ENCODE measurements at places on chromosomes 12 and 14.

- no peak overlapping the region for H3K4me3 ChIP-seq
- DNase-seq = no peak
- H3K27me3 ChIP-seq = no peaks in the 10 kb centered on the region
- H3K27ac ChIP-seq = no peak overlapping the region
- peaks cover 37% of the 10 kb centered on the region for H3K4me1 ChIP-seq
- H3K36me3 ChIP-seq = peaks cover 7% of the 10 kb centered on the region
Observed at GRCh38 chr12:53564278-53564677, 57.0 kb upstream of the NPFF start.

DNA sequence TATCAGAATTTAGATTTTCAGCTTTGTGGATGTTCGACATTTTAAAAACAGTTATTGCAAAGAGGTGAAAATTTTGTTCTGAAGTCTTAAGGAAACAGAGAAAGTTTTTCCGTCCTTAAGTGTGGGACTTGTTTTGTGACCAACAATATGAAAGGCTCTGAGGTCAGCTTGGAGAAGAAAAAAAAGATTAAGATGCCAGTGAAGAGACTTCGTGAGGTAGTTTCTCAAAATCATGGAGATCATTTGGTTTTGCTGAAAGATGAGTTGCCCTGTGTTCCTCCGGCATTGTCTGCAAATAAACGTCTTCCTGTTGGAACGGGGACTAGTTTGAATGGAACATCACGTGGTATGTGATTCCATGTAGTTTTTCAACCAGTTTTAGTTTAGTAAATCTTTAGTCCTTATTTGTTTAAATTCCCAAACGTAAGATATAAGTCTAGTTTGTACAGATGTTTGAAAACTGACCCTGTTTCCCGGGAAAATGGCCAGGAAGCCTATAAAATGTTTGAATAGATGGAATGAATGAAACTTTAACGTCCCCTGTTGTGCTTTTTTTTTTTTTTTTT is 682 bp downstream of the KIAA0586 start:
- peaks cover 36% of the 10 kb centered on the region for H3K4me1 ChIP-seq
- peaks cover 3% of the 10 kb centered on the region for H3K27me3 ChIP-seq
- peak overlapping the region; percentile 92 for H3K4me3 ChIP-seq
- peak; percentile 10 for DNase-seq
- H3K27ac ChIP-seq = peak overlapping the region; percentile 96

DNA sequence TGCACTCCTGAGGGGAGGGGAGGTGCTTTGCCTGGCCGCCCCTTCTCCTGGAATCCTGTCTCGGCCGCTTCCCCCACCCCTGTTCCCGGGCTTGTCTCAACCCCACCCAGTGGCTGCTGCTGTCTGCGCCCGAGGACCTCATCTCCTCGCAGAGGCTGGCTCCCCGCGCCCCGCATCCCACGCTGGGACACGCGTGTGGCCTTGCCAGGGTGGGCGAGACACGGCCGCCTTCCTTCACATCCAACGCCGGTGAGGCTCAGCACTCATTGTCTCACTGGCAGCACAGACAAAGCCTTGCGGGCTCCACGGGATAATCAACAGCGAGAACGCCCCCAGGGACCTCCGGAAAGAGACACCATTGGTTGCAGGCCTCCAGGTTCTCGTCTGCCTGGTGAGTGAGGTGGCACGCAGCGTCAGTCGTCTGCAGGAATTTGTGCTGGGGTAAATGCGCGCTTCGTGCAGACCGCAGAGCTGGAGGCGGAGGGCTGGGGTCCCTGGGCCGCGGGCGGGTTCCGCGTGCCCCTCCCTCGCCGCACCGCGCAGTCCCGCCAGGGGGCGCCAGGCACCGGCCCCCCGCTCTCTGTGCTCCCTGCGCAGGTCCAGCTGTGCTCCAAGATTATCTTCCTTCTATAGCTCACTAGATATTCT is 26.8 kb downstream of the CCDC177 start:
- H3K36me3 ChIP-seq = no peaks in the 10 kb centered on the region
- no peak overlapping the region for H3K4me3 ChIP-seq
- H3K27me3 ChIP-seq = peaks cover 21% of the 10 kb centered on the region
- H3K4me1 ChIP-seq = peaks cover 11% of the 10 kb centered on the region

- H3K27me3 ChIP-seq = no peaks in the 10 kb centered on the region
- peaks cover 30% of the 10 kb centered on the region for H3K36me3 ChIP-seq
- no peak overlapping the region for H3K4me3 ChIP-seq
- DNase-seq = no peak
- peak overlapping the region; percentile 54 for H3K27ac ChIP-seq
Observed at GRCh38 chr12:22477894-22478287, 66.5 kb downstream of the C2CD5 start.

- H3K27me3 ChIP-seq = peaks cover 21% of the 10 kb centered on the region
- H3K27ac ChIP-seq = no peak overlapping the region
- H3K36me3 ChIP-seq = no peaks in the 10 kb centered on the region
- H3K4me1 ChIP-seq = peaks cover 12% of the 10 kb centered on the region
Observed at GRCh38 chr14:75294649-75295033, 16.0 kb downstream of the FOS start.

- peaks cover 20% of the 10 kb centered on the region for H3K4me1 ChIP-seq
- no peaks in the 10 kb centered on the region for H3K36me3 ChIP-seq
- no peak for DNase-seq
- no peak overlapping the region for H3K27ac ChIP-seq
Observed at GRCh38 chr12:113086249-113087164, 30.0 kb downstream of the DTX1 start.

GRCh38 chr12:67045650-67046049 is 223.5 kb upstream of the CAND1 start:
- no peak for DNase-seq
- H3K4me1 ChIP-seq = no peaks in the 10 kb centered on the region
- no peak overlapping the region for H3K27ac ChIP-seq
- peaks cover 7% of the 10 kb centered on the region for H3K27me3 ChIP-seq

DNA sequence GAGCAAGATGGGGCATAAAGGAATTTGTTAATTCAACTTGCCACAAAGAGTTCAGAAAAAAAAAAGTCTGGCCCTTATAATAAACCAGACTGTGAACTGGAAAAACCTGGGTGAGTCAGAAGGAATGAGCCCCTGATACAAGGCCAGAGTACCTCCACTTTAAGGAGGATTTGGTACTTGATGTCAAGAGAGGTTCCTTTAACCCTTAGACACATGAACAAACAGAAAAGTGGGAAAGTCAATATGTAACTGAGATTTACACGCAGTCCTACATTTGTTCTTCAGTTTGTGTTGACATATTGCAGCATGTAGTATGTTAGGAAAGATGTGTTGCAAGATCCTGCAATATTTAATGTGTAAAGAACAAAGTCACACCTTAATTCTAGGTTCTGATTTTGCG is 14.2 kb upstream of the SLC38A4 start:
- H3K36me3 ChIP-seq = no peaks in the 10 kb centered on the region
- DNase-seq = no peak
- peaks cover 19% of the 10 kb centered on the region for H3K27me3 ChIP-seq
- H3K27ac ChIP-seq = no peak overlapping the region

DNA sequence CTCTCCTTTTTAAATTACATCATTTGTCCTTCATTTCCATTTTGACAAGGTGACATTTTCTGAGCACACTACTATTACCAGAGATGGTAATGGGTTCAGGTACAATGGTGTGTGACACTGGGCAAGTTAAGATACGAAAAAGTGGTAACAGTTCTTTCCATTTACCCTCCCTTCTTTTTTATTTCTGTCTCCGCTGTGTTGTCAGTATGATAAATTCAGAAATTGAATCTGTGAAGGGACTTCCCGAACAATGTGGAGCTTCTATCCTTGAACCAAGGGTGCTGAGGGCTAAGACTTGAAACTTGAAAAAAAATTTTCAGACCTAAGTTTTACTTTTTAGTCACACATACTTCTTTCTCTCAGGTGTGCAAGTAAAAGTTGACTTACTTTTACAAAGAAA is 103.7 kb downstream of the ERC1 start:
- H3K4me1 ChIP-seq = peaks cover 9% of the 10 kb centered on the region
- DNase-seq = no peak
- H3K4me3 ChIP-seq = no peak overlapping the region
- H3K27me3 ChIP-seq = no peaks in the 10 kb centered on the region
- H3K36me3 ChIP-seq = no peaks in the 10 kb centered on the region

DNA sequence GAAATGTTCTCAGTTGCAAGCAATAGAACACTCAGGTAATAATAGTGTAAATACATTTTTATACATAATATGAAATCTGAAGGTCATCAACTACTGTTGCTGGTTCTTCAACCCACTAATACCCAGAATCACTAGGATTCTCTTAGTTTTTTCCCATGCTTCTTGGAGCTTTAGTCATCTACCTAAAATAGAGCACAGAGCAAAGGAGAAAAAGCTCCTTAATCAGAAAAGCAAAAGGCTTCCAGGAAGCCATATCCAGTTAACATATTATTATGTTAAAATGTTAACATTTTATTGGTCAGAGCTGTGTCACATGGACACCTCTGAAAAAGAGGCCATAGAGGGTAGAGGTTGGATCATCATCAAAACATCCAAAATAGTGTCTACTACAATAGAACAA is 57.0 kb downstream of the CCER1 start:
- no peaks in the 10 kb centered on the region for H3K4me1 ChIP-seq
- no peaks in the 10 kb centered on the region for H3K36me3 ChIP-seq
- DNase-seq = no peak
- no peak overlapping the region for H3K4me3 ChIP-seq
- no peaks in the 10 kb centered on the region for H3K27me3 ChIP-seq

DNA sequence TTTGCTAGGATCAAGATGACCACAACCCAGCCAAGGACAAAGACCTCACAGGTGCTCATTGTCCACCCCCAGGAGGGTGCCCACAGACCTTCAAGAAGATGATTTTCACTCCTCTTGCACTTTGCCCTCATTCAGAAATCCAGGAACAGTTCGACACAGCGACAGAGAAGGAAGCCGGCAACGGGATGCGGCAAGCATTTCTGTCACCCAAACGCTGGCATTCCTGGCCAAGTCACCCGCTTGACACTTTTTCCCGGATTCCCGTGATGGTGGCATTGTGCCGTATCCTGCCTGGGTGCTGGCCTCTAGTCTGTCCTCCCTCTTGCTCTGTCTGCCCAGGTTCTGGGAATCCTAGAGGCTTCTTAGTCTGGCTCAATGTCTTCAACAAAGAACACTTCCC is 770.4 kb upstream of the ALG10B start:
- H3K27ac ChIP-seq = no peak overlapping the region
- peaks cover 2% of the 10 kb centered on the region for H3K36me3 ChIP-seq
- H3K27me3 ChIP-seq = no peaks in the 10 kb centered on the region

DNA sequence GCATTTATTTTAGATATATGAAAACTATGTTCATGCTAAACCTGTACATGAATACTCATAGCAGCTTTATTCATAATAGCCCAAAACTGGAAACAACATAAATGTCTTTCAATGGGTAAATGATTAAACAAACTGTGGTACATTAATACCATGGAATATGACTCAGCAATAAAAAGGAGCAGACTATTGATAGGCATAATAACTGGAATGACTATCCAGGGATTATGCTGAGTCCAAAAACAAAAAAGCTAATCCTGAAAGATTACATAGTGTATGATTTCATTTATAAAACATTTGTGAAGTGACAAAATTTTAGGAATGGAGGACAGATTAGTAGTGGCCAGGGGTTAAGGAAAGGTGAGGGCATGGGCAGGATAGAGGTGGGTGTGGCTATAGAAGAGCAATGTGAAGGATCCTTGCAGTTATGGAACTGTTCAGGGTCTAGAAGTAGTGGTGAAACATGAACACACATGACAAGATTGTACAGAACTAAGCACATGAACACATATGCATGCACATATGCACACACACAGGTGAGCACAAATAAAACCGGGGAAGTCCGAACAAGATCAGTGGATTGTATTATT is 61.1 kb upstream of the CDKN3 start:
- H3K27ac ChIP-seq = no peak overlapping the region
- H3K4me3 ChIP-seq = no peak overlapping the region

GRCh38 chr14:100640471-100641273 is 53.5 kb upstream of the BEGAIN start:
- DNase-seq = peak; percentile 84
- peak overlapping the region; percentile 95 for H3K27ac ChIP-seq
- peak overlapping the region; percentile 81 for H3K4me3 ChIP-seq
- peaks cover under 1% of the 10 kb centered on the region for H3K36me3 ChIP-seq

DNA sequence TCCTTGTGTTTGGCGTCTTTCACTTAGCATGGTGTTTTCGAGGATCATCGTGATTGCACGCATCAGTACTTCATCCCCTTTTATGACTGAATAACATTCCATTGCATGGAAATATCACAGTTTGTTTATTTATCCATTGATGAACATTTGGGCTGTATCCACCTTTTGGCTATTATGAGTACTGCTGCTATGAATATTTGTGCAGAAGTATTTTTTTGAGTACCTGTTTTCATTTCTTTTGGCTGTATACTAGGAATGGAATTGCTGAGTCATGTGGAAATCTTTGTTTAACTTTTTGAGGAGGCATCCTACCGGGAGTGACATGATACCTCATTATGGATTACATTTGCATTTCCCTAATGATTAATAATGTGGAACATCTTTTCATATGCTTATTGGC is 66.4 kb downstream of the WNK1 start:
- H3K36me3 ChIP-seq = peaks cover 35% of the 10 kb centered on the region
- H3K4me3 ChIP-seq = no peak overlapping the region
- no peaks in the 10 kb centered on the region for H3K27me3 ChIP-seq
- H3K27ac ChIP-seq = no peak overlapping the region

DNA sequence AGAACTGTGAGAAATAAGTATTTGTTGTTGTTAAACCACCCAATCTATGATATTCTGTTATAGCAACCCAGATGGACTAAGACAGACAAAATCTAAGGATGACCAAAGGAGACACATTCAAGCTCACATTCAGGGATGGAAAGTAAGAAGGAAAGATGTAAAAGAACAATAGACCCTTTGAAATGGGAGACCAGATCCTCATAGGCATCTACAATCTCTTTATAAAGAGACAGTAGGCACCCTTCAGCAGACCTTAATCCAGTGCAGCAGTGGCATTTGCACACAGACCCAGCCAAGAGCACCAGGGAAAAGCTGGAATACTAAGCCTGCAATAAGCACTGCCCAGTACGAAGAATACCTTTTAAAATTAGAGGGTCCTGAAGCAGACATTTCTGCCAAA is 132.7 kb downstream of the KLHL28 start:
- H3K4me1 ChIP-seq = no peaks in the 10 kb centered on the region
- no peaks in the 10 kb centered on the region for H3K36me3 ChIP-seq
- DNase-seq = no peak
- no peak overlapping the region for H3K4me3 ChIP-seq
- no peak overlapping the region for H3K27ac ChIP-seq

GRCh38 chr14:94112513-94113063 is 2.1 kb downstream of the IFI27 start:
- no peaks in the 10 kb centered on the region for H3K27me3 ChIP-seq
- no peak for DNase-seq
- H3K27ac ChIP-seq = no peak overlapping the region
- no peaks in the 10 kb centered on the region for H3K36me3 ChIP-seq
- H3K4me3 ChIP-seq = no peak overlapping the region

GRCh38 chr12:103318566-103318965 is 177.2 kb downstream of the C12orf42 start:
- H3K36me3 ChIP-seq = no peaks in the 10 kb centered on the region
- H3K27ac ChIP-seq = no peak overlapping the region
- no peaks in the 10 kb centered on the region for H3K4me1 ChIP-seq
- H3K4me3 ChIP-seq = no peak overlapping the region

DNA sequence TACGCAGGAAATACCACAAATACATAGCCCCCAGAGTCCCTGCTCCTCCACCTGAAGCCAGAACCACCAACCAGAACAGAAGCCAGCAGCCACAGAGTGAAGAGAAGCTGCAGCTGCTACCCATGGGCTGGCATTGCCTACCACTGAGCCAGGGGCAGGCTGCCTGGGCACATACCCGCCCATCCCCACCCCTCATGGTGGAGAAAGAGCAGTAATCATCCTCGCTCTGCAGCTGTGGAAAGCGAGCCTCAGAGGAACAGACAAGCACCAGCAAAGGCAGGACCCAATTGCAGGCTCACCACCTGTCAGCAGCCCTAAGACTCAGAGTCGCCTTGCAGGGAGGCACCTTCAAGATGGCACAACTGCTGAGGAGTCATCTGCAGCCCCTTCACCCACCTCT is 11.2 kb upstream of the CD9 start:
- H3K27ac ChIP-seq = no peak overlapping the region
- H3K27me3 ChIP-seq = peaks cover 23% of the 10 kb centered on the region

Measured in T-helper 2 cell treated with Interferon-gamma antibody and Interleukin-4, amounts not matched to agents 5 μg/mL and 100 μg/mL, for 36 hours (primary cell).